Activated CD8-positive, alpha-beta memory T cell treated with anti-CD3 and anti-CD28 coated beads for 24 hours (primary cell): ENCODE measurements at places on chromosomes 13 and 19.

DNA sequence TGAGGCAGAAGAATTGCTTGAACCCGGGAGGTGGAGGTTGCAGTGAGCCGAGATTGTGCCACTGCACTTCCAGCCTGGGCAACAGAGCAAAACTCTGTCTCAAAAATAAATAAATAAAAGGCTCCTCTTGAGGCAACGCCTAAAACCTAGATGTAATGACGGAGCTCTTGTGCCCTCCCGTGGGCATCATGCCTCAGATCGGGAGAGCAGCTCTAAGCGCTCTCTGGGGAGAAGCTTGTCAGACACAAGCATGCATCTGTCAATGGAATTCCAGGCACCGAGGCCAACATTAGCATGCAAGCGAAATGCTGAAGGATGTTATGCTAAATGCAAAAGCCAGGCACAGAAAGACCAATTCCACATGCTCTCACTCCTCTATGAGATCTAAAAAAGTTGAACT is 45.6 kb upstream of the MRI1 start:
- no peak for DNase-seq

DNA sequence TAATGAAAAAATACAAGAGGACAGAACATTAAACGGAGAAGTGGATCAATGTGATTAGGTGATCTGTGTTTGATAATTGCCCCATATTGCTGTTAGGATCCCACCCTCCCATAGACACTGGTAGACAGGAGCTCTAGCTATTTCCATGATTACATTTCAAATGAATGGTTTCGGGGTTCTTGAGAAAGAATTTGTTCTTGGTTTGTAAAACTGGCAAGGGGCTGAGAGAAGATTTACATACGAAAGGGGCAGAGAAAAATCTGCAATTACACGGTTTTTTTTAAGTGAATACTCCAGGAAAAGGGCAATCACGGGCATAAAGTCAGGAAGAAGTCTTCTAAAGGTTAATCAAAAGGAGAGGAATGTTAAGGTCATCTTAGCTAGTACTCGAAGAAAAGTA is 2125.7 kb upstream of the PCDH20 start:
- no peak for DNase-seq

- peak; percentile 5 for DNase-seq
Observed at GRCh38 chr19:32311371-32311770, 34.0 kb upstream of the ZNF507 start.

- no peak for DNase-seq
Observed at GRCh38 chr13:87129602-87130300, 541.4 kb upstream of the SLITRK5 start.

GRCh38 chr19:17688853-17689595 is 870 bp upstream of the UNC13A start:
- DNase-seq = no peak

DNA sequence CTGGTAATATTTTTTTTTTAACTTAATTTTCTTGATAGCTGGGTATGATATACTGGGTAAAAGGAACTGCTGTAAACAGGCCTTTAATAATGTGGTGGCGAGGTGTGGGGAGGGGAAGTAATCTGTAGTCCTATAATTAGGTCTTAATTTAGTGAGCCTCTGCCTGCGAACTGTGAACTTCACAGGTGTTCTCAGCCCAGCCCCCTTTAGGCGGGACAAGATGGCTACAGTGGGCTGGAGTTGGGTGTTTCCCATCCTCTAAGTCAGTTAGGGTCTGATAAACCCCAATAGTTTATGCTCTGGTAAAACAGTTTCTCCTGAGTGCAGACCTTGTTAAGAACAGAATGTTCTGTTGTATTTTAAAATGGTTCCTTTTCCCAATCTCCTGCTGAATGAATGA is 97.6 kb upstream of the SERP2 start:
- DNase-seq = no peak

DNA sequence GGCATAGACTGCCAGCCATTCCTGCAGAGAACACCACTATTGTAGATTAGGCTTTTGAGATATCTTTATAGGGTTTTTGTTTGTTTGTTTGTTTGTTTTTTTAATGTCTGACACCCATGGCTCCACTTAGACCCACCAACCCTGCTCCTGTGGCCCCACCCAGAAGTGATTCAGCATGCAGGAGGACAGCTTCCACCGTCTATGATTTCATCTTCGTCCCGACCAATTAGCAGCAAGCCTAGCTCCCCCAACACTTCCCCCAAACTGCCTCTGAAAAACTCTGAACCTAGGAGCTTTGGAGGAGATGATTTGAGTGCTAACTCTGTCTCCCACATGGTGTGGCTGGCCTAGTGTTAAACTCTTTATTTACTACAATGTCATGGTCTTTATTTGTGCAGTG is 108.3 kb upstream of the RXFP2 start:
- DNase-seq = no peak
